ENCODE measurements at places on chromosomes 5 and 9. TPM values are rescaled to one million over a fixed set of nuclear protein-coding genes. Genes with fewer than 3 reads are reported as not detected.

CACFD1 gene
- 0.97 TPM for total RNA-seq

OR1J2 gene
- not detected for total RNA-seq

CNTNAP3 gene
- not detected for total RNA-seq

PCDHB13 gene
- total RNA-seq: not detected

WWC1 gene
- 3.2 TPM for total RNA-seq

PHF24 gene
- not detected for total RNA-seq

PCDHA5 gene
- not detected for total RNA-seq

SLIT3 gene
- 0.50 TPM for total RNA-seq

STKLD1 gene
- total RNA-seq: 0.21 TPM

DEPDC1B gene
- 16.2 TPM for total RNA-seq

SNCB gene
- not detected for total RNA-seq

BSPRY gene
- 6.1 TPM for total RNA-seq

SEMA6A gene
- not detected for total RNA-seq

GAPT gene
- not detected for total RNA-seq
